ENCODE measurements at places on chromosomes 13 and 19. TPM values are rescaled to one million over a fixed set of nuclear protein-coding genes. Genes with fewer than 3 reads are reported as not detected.

DNA sequence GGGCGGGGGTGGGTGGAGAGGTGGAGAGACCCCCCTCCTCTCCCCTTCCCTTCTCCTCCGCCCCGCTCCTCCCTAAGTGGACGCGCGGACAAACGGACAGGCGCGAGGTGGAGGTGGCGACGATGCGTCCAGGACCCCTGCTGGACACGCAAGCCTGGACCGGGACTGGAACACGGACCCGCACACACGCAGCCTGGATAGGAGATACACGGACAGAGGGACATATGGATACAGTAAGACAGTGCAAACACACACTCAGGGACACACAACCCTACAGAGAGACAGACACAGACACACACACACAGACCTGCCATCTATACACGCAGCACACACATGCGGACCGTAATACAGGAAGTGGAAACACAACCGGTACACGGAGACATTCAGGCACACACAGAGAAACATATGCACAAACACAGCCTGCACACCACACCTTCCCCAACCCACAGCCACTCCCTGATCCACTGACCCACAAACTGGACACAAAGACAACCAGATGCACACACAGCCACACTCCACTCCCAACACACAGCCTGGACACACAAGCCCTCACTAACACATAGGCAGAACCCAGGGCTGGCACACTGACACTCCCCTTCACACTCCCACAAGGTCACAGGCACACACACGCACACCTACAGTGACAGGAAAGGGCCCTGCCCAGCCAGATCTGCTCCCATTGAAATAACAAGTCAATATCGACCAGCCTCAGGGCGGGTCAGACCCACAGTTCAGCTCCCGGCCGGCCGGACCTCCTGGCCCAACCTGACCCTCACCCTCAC, 696 bp upstream of the ERFL start:
- no peak overlapping the region for H3K27ac ChIP-seq
- no peaks in the 10 kb centered on the region for H3K36me3 ChIP-seq
- H3K4me3 ChIP-seq, result peak overlapping the region; percentile 24
- no peak for DNase-seq
- H3K27me3 ChIP-seq, result peaks cover 41% of the 10 kb centered on the region
- peaks cover 7% of the 10 kb centered on the region for H3K4me1 ChIP-seq

Gene STX10
- total RNA-seq, result 18.2 TPM

GRCh38 chr19:4624301-4624700, 15.0 kb upstream of the TNFAIP8L1 start:
- H3K27me3 ChIP-seq, result no peaks in the 10 kb centered on the region
- H3K4me1 ChIP-seq, result no peaks in the 10 kb centered on the region
- no peak overlapping the region for H3K27ac ChIP-seq
- H3K4me3 ChIP-seq, result no peak overlapping the region
- no peak for DNase-seq
- no peaks in the 10 kb centered on the region for H3K36me3 ChIP-seq

- no peaks in the 10 kb centered on the region for H3K27me3 ChIP-seq
- H3K4me3 ChIP-seq, result no peak overlapping the region
- DNase-seq, result no peak
- no peak overlapping the region for H3K27ac ChIP-seq
These were observed 1227.4 kb upstream of the PCDH20 start for GRCh38 chr13:62643007-62643483.
